Activated naive CD8-positive, alpha-beta T cell treated with anti-CD3 and anti-CD28 coated beads, Interleukin-2, amount 10 ng/mL, durations not matched to agents 7 days and 5 days (primary cell): ENCODE measurements at places on chromosomes 6 and 20. TPM values are rescaled to one million over a fixed set of nuclear protein-coding genes. Genes with fewer than 3 reads are reported as not detected.

DNA sequence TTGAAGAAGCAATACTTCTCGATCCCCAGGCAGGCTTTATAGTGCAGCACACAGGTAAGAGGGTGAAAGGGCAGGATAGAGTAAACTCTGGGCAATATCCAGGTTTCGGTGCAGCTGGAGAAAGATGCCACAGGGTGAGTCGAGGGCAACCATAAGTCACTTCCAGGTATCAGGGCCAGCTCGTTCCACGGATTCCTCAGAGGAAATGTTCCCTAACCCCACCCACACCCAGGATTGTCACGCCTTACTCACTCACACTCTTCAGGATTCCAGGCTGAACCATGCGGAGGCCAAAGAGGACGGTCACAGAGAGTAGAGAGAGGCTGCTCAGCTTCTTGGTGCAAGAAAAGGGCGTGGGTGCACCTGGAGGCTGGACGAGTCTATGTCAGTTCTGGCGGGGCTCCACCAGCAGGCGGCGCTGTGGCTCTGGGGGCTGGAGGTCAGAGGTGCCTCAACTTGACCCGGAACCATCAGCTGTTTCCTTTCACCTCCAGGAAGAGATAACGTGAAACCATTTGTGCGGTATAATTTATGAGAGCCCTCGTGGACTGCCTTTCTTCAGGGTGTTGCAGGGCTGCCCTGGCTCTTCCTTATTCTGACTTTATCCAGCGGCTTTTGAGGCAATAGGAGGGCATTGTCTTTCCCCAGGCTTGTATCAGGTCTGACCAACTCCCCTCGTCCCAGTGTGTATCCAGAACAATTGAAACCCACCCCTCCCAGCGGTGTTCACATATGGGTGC is 14.5 kb upstream of the WFDC12 start:
- H3K27me3 ChIP-seq = peaks cover 9% of the 10 kb centered on the region
- no peaks in the 10 kb centered on the region for H3K4me1 ChIP-seq
- no peak overlapping the region for H3K27ac ChIP-seq
- H3K4me3 ChIP-seq = no peak overlapping the region

- H3K4me3 ChIP-seq = no peak overlapping the region
- no peak for DNase-seq
- peaks cover 11% of the 10 kb centered on the region for H3K27me3 ChIP-seq
- no peak overlapping the region for H3K27ac ChIP-seq
- H3K4me1 ChIP-seq = no peaks in the 10 kb centered on the region
Measured at GRCh38 chr6:131122516-131122915, 12.8 kb upstream of the AKAP7 start.

- no peaks in the 10 kb centered on the region for H3K27me3 ChIP-seq
- H3K36me3 ChIP-seq = no peaks in the 10 kb centered on the region
- no peak overlapping the region for H3K27ac ChIP-seq
- no peak overlapping the region for H3K4me3 ChIP-seq
- DNase-seq = no peak
Measured at GRCh38 chr20:10919396-10920140, 245.8 kb upstream of the JAG1 start.

GRCh38 chr20:35285806-35286076 is 1.2 kb upstream of the EIF6 start:
- peaks cover 22% of the 10 kb centered on the region for H3K4me1 ChIP-seq
- H3K36me3 ChIP-seq = peaks cover 7% of the 10 kb centered on the region
- peak overlapping the region; percentile 90 for H3K4me3 ChIP-seq
- H3K27ac ChIP-seq = peak overlapping the region; percentile 85
- DNase-seq = no peak
- H3K27me3 ChIP-seq = no peaks in the 10 kb centered on the region

DNA sequence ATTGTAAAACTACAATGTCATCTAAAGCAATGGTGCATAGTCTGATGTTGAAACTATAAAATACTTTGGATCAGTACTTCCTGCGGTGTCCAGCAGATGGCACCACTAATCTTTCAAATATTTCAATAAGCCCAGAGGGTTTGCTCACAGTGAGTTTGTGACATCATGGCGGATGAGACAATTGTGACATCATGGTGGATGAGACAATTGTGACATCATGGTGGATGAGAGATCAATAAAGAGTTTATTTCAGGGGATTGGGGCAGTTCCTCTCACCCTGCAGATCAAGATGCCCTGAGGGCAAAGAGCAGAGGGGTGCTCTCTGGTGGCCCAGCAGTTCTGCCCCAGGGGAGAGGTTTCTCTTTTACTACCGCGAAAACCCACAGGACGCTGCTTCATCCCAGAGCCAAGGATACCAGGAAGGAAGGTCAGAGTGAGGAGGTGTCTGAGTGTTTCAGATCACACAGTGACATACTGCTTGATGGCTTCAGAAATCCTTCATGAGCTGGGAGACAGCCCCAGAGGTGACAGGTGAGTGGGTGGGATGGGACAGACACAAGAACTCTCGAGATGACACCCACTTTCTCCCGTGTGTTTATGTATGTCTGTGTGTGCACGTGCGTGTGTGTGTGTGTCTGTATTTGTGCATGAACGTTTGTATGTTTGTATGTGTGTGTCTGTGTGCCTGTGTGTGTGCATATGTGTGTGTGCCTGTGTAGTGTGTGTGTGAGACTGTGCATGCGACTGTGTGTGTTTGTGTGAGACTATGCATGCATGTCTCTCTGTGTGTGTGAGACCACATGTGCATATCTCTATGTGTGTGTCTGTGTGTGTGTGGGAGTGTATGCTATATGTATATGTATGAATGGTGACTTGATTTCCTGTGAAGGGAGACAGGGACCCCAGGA is 7.3 kb upstream of the ULBP2 start:
- DNase-seq = no peak
- peak overlapping the region; percentile 10 for H3K27ac ChIP-seq
- peaks cover 21% of the 10 kb centered on the region for H3K4me1 ChIP-seq
- H3K36me3 ChIP-seq = no peaks in the 10 kb centered on the region

DNA sequence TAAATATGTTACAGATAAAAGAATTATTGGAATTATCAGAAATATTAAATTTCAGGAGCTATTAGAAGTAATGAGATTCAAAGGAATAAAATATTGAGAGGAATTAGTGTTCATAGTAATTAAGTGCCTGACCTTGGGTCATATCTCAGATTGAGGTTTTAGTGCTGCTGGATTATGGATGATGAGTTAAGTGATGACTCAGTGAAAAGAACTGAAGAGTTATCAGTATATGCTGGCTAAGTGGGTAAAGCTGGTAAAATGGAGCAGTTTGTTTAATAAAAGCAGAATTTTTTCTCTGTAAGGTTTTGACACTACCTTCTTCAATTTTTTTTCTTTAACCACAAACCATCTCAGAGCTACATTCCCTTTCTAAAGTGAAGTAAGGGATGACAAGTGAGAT is 206.7 kb downstream of the MANEA start:
- DNase-seq = no peak
- H3K36me3 ChIP-seq = no peaks in the 10 kb centered on the region
- H3K27ac ChIP-seq = no peak overlapping the region
- no peak overlapping the region for H3K4me3 ChIP-seq
- H3K27me3 ChIP-seq = no peaks in the 10 kb centered on the region

GRCh38 chr20:24762791-24763350 is 186.2 kb upstream of the CST7 start:
- H3K4me1 ChIP-seq = no peaks in the 10 kb centered on the region
- H3K4me3 ChIP-seq = no peak overlapping the region
- peaks cover 28% of the 10 kb centered on the region for H3K27me3 ChIP-seq
- DNase-seq = no peak
- H3K27ac ChIP-seq = no peak overlapping the region

DNA sequence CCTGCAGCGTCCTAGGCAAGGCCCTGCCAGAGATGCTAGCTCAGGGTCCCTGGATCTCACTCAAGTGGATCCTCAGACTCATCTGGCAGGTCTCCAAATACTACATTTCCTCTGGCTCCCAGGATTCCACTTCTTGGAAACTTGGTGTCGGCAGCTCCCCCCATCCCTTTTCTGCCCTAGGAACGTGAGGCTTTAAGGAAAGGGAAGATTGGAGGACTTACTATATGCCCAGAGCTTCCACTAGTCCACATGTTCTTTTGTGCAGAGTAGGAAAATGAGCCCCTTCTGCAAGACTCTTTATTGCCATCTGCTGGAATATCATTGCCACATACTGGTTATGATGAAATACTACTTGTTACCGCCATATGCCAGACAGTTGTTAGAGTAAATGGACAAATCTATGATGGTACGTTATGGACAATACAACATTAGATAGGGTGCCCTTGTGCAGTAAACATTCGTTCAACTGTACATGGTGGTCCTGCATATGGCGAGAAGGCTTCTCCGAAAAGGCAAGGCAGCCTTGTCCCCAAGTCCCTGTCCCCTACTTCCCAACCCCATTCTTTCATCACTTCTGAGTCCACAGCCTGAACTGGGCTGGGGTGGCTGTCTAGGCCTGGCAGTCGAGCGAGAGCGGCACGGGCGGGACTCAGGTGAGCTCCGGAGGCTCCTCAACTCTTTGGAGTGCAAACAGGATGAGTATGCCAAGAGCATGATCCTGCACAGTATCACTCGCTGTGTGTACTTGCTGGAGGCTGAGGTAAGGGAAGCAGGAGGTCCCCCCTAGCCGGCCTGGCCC is 780 bp downstream of the ARMC12 start:
- peak overlapping the region; percentile 85 for H3K27ac ChIP-seq
- peaks cover 19% of the 10 kb centered on the region for H3K4me1 ChIP-seq
- no peak overlapping the region for H3K4me3 ChIP-seq
- peak; percentile 46 for DNase-seq
- no peaks in the 10 kb centered on the region for H3K27me3 ChIP-seq
- no peaks in the 10 kb centered on the region for H3K36me3 ChIP-seq

Gene KCNK15
- not detected for total RNA-seq

DNA sequence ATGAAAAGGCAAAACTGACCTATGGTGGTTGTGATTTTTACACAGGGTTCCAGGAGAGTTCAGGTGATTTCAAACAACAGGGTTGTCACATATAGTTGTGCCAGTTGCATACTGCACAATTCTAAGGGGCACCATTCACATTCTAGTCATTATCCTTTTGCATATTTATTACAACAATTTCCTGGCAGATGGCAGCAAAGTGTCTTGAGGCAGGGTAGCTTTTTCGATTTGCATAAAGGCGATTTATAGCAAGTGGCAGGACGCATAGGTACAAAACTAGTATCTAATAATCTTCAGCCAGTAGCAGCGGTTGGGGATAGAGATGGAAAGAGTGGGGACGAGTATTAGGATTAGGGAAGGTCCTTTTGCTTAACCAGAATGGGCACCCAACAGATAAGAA is 46.5 kb upstream of the TRAF3IP2 start:
- no peaks in the 10 kb centered on the region for H3K4me1 ChIP-seq
- DNase-seq = no peak
- H3K4me3 ChIP-seq = no peak overlapping the region
- H3K27ac ChIP-seq = no peak overlapping the region
- H3K27me3 ChIP-seq = no peaks in the 10 kb centered on the region

- DNase-seq = no peak
- no peaks in the 10 kb centered on the region for H3K27me3 ChIP-seq
- H3K4me3 ChIP-seq = peak overlapping the region; percentile 97
- H3K4me1 ChIP-seq = peaks cover 27% of the 10 kb centered on the region
- H3K27ac ChIP-seq = peak overlapping the region; percentile 85
Measured at GRCh38 chr20:49814057-49814694, 1.5 kb downstream of the SLC9A8 start.

Gene ASIP
- total RNA-seq = not detected

DNA sequence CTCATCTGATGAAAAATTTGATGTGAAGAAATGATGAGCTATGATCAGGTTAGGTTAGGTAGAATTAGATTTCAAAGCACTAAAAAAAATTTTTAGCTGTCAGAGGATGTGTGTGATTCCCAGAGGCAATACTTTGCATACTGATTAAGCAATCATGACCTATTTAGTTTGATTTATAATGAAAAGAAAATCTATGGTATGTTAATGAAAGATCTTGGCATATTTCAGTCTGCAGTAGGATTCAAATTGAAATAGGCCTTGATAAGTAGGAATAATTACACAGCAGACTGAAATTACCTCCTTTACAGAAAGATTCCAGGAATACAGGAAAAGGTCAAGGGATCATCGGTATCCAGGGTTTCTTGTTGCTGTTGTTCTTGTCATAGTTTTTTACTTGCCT is 69.3 kb downstream of the HDDC2 start:
- no peaks in the 10 kb centered on the region for H3K36me3 ChIP-seq
- H3K4me1 ChIP-seq = no peaks in the 10 kb centered on the region
- DNase-seq = no peak
- no peak overlapping the region for H3K27ac ChIP-seq
- H3K4me3 ChIP-seq = no peak overlapping the region
- H3K27me3 ChIP-seq = peaks cover 4% of the 10 kb centered on the region

Gene MRPS18B
- 43.8 TPM for total RNA-seq

Gene PAK5
- not detected for total RNA-seq

- peaks cover 38% of the 10 kb centered on the region for H3K36me3 ChIP-seq
- no peaks in the 10 kb centered on the region for H3K27me3 ChIP-seq
- H3K4me1 ChIP-seq = peaks cover 4% of the 10 kb centered on the region
- no peak overlapping the region for H3K4me3 ChIP-seq
- H3K27ac ChIP-seq = no peak overlapping the region
- DNase-seq = no peak
Measured at GRCh38 chr6:108983151-108983550, 111.5 kb downstream of the SESN1 start.

- no peak for DNase-seq
- peaks cover 60% of the 10 kb centered on the region for H3K4me1 ChIP-seq
- H3K36me3 ChIP-seq = peaks cover 29% of the 10 kb centered on the region
- peak overlapping the region; percentile 49 for H3K4me3 ChIP-seq
- H3K27me3 ChIP-seq = no peaks in the 10 kb centered on the region
Measured at GRCh38 chr6:30322527-30323501, 3.9 kb upstream of the TRIM39 start.

DNA sequence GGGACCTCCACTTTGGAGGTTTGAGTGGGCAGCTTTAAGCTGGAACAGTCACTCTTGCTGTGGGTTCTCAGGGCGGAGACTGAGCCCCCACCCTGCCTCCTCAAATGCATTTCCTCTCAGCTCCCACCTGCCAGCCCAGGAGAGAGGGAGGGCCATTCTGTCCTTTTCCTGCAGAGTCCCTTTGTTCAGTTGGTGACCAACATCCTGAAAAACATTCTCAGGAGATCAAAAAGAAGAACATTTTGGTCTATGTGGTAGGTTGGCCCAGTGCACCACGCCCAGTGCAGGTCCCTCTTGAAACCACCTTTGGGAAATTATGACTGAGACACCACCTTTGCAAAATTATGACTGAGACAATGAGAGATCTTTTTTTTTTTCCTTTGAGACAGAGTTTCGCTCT is 13.4 kb downstream of the SLC52A3 start:
- no peak for DNase-seq
- peaks cover 2% of the 10 kb centered on the region for H3K27me3 ChIP-seq
- H3K36me3 ChIP-seq = no peaks in the 10 kb centered on the region
- H3K4me3 ChIP-seq = no peak overlapping the region
- H3K27ac ChIP-seq = peak overlapping the region; percentile 64

DNA sequence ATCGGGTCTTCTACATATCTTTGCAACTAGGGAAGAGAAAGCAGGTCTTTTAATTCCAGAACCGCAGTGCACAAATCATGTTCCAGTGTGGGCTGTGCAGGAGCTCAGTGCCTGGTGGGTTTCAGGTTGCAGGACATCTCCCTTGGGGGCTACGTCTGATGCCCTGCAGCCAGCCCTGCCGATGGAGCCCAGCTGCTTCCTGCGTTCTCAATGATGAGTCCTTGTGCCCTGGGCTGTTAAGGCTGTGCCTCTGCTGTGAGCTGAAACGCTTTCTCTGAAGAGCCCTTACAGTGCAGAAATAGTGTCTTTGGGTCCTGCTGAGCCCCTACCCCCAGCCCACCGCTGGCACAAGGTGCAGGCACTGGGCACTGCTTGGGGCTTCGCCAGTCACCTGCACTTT is 192.9 kb downstream of the SYNDIG1 start:
- DNase-seq = no peak
- no peaks in the 10 kb centered on the region for H3K4me1 ChIP-seq
- no peak overlapping the region for H3K27ac ChIP-seq
- H3K27me3 ChIP-seq = no peaks in the 10 kb centered on the region
